A549 (cell line): ENCODE measurements at places on chromosomes 4 and X. TPM values are rescaled to one million over a fixed set of nuclear protein-coding genes. Genes with fewer than 3 reads are reported as not detected.

GRCh38 chrX:129875669-129876068, 30.3 kb upstream of the UTP14A start:
- no peak for DNase-seq

GRCh38 chr4:8435656-8436121, 4.8 kb downstream of the ACOX3 start:
- DNase-seq = no peak

The LCORL gene
- polyA plus RNA-seq = 4.6 to 6.4 TPM (median 4.8 TPM) in 3 replicates

DNA sequence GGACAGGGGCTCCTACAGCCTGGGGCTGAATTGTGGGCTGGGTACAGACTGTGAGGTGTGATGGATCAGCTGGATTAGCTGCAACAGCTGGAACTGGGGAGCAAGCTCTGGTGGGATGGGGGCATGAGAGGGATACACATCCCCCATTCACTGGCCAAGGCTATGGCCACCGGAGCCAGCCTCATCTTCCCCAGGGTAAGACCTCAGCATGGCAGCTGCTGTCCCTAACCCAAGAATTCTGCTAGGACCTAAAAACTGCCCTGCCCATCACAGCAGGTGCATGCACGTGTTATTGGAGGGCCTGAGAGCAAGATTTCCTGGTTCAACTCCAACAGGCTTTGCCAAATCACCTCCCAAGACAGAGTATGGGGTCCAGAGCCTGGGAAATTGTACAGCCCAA, 258.6 kb upstream of the AGTR2 start:
- DNase-seq = no peak

DNA sequence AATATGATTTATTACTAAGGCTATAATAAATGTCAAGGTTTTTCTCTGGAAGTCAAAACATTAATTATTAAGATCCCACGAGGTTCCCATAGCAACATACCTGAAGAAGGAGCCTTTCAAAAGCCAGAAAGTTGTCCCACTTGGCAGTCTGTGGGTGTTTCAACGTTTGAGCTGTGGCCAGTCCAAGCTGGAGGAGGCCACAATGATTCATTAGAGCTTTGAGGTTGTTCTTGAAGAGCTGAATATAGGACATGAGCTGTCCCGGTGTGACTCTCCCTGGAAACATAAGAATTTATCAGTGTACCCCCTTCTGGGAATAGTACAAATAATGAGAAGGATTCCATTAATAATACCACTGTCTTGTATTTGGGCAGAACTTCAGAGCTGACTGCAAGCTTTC, 92.1 kb downstream of the SCFD2 start:
- no peak for DNase-seq

The GYG2 gene
- 11.0 to 13.6 TPM (median 12.7 TPM) in 3 replicates for polyA plus RNA-seq

The SCRG1 gene
- polyA plus RNA-seq = not detected in 3 replicates

The FAM9C gene
- 0.03 TPM in 1 of 3 replicates, not detected in the others for polyA plus RNA-seq

DNA sequence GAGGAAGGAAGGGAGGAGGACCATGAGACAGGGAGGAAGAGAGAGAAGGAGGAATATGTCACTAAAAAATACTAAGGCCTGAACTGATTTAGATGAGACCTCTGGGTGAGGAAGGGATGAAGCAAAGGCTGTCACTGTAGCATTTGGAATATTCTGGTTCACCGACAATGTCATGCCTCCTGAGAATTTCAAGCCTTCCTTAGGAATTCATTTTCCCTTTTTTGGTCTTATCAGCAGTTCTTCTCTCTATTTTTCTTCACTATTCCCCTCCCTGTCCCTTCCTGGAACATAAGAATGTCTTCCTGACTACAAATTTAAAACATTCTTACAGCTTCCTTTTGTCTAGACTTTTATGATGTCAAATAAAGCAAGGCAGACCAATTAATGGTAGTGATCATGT, 527.8 kb downstream of the INPP4B start:
- DNase-seq = no peak

- no peak for DNase-seq
Observed at GRCh38 chr4:38995660-38996005, 36.6 kb downstream of the TMEM156 start.

DNA sequence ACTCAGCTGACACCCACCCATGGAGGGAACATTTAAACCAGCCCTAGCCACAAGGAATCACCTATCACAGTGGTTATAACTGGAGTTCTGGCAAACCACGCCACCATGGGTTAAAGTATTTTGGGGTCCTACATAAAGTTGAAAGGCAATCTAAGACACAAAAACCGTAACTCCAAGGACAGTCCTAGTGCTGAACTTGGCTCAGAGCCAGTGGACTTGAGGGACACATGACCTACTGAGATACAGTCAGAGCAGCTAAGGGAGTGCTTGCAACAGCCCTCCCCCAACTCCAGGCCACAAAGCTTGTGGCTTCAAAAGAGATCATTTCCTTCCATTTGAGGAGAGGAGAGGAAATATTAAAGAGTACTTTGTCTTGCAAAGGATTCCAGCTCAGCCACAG, 300.5 kb downstream of the FGF13 start:
- no peak for DNase-seq

- DNase-seq = no peak
Observed at GRCh38 chr4:181877329-181877848, 365.8 kb upstream of the TENM3 start.

GRCh38 chr4:10020871-10021652, at the start of gene SLC2A9:
SLC2A9 (minus strand) TSS chr4:10021497; CDS start chr4:10021429, 68 bp downstream.
- no peak for DNase-seq

DNA sequence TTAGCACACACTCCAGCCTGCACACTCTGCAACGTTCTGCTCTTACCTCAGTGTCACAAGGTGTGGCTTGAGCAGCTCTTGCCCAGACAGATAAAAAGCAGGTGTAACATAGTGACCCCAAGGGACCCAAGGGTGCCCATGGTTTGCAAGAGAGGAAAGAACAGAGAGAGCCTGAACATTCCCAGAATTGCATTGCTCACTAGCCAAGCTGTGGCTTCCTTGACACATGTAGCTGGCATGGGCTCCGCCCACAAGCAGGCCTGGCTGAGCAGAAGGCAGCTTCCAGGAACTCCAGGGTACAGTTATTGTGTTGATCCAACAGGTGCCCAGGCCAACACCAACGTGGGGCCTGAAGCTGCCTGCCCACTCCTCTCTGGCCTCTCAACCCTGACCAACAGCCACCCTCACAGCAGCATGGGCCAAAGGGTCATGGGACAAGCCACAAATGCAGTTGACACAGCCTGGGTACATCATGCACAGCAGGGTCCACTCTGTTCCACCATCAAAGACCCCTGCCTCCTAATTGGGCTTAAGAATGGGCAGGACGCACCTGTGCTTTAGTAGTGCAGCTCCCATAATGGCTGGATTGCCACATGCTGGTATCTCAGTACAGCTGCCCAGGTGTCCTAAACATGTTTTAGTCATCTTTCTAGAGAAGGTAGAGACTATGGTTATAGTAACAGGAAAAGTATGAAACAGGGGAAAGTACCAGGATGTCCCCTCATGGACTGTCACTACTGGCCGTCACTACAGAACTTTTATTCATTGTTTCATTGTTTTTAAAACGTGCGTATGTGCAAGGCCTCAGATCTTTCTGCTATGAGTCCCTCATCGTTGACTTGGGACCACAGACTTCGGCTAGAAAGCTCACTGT, 73.7 kb upstream of the ACSL1 start:
- DNase-seq = no peak

- DNase-seq = no peak
Observed at GRCh38 chr4:52877036-52877435, 14.9 kb downstream of the RASL11B start.

The SFRP2 gene
- polyA plus RNA-seq = not detected in 3 replicates

DNA sequence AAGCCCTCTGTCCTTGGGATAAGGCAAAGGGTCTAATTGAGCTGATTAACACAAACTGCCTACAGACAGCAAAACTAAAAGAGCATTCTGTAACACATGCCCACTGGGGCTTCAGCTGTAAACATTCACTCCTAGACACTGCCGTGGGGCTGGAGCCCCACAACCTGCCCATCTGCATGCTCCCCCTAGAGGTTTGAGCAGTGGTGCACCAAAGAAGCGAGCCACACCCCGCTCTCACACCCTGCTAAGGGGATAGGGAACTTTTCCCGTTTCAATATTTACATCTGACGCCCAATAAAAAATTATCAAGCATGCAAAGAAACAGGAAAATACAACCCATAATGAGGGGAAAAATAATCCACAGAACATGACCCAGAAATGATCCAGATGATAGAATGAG, 46.9 kb upstream of the HSD17B10 start:
- DNase-seq = peak; percentile 32

- DNase-seq = no peak
Observed at GRCh38 chr4:94819371-94820168, 61.8 kb downstream of the BMPR1B start.

DNA sequence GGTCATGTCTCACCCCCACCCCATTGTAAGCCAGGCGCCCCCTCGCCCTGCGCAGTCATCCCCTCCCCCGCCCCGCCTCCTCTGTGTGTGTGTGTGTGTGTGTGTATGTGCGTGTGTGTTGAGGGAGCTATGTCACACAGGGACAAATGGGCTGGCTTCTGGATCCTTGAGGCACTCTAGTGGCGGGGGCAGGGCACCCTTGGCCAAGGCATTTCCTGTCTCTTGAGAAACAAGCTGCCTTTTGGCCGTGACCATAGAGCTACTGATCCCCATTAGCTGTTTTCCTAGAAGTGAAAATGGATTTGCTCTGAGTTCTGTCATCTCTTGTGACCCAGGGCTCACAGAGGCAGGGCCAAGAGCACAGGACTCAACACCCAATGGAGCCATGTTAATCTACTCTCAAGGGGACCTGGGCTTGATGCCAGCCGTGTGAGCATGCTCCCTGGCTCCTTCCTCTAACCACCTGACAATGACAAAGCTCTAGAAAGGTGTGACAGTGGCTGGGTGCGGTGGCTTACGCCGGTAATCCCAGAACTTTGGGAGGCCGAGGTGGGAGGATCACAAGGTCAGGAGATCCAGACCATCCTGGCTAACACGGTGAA, 162.5 kb upstream of the BCOR start:
- no peak for DNase-seq

The RGN gene
- 0.28 TPM in 1 of 3 replicates, not detected in the others for polyA plus RNA-seq

DNA sequence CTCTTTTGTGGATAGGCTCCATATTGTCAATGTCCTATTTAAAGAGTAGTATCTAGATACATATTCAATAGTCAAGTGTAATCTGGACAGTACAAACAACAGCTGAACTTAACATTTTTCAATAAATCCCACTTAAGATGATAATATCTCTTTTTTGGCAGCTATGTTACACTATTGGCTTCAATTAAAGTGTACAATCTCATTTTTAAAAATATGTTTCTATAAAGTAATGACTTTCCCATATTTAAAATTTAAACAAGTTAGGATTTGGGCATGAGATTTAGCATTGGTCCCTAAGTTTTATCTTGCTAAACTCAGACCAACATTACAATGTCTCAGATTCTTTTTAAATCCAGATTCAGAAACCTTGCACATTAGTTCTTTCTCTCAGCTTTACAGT, 7.9 kb upstream of the JCHAIN start:
- no peak for DNase-seq

DNA sequence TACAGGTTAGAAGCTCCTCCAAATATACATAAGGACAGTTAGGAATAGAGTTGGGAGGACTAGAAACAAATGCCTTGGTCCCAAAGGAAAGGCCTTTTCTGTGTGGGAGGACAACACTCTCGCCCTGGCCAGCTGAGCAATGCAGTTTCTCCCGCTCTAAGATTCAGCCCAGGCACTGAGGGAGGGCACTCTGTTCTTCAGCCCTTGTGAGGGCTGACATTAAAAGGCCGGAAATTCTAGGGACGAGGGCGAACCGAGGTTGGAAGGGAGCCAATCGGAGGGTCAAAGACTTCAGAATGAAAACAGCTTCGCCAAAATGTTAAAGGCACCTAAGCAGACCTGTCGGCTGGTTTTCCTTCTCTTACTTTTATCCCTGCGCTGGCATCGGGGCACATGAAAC, 2.9 kb upstream of the PTCHD1 start:
- DNase-seq = no peak

GRCh38 chr4:91990726-91991125, 313.0 kb upstream of the GRID2 start:
- DNase-seq = no peak

DNA sequence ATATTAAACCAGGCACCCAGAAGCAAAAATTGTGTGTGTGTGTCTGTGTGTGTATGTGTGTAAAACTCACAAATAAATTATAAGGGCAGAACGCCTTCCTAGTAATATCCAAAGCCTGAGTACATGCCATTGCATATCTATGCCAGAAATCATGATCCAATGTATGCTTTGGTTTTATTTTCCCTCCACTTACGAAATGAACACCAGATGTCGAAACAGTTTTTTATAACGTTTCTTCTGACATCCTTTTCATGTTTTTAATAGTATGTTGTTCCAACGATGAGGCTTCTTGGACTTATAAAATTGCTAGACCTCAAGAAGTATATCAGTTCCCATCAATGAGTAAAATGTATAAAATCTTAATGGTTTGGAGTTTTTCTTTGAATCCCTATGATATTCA, 55.4 kb downstream of the KCNIP4 start:
- DNase-seq = no peak

- DNase-seq = no peak
Observed at GRCh38 chrX:150773117-150773516, 79.9 kb downstream of the MTMR1 start.

GRCh38 chrX:37380924-37381323, 31.8 kb downstream of the PRRG1 start:
- DNase-seq = peak; percentile 39

The CFAP97 gene
- polyA plus RNA-seq = 15.7 to 16.3 TPM (median 15.8 TPM) in 3 replicates

The IKBKG gene
- 33.4 to 38.8 TPM (median 34.2 TPM) in 3 replicates for polyA plus RNA-seq

The UNC5C gene
- polyA plus RNA-seq = not detected in 3 replicates

- no peak for DNase-seq
Observed at GRCh38 chr4:9970399-9971011, 50.8 kb downstream of the SLC2A9 start.

DNA sequence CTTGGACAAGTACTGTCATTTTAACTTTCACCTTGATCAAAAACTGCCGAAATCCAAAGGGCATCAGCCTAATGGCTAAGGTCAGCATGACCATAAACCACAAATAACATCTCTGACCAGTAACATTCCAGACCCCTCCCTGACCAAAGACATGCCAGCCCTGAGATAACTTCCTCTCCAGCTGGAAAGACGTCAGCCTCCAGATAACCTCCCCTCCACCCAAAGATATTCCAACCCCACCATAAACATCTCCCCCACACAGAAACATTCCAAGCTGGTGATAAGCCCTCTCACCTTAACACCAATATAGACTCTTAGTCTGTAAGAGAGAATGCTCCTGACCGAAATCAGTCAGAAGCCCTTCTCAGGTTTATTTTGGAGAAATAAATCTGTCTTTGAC, 7.4 kb downstream of the PPP1R2C start:
- no peak for DNase-seq
